RKO (cell line): ENCODE measurements at places on chromosomes 13 and 19.

GRCh38 chr19:39211731-39212374 lies 7.8 kb upstream of the SYCN start:
- DNase-seq, result peak; percentile 18

GRCh38 chr13:27474751-27475268 lies 24.4 kb upstream of the MTIF3 start:
- no peak for DNase-seq

DNA sequence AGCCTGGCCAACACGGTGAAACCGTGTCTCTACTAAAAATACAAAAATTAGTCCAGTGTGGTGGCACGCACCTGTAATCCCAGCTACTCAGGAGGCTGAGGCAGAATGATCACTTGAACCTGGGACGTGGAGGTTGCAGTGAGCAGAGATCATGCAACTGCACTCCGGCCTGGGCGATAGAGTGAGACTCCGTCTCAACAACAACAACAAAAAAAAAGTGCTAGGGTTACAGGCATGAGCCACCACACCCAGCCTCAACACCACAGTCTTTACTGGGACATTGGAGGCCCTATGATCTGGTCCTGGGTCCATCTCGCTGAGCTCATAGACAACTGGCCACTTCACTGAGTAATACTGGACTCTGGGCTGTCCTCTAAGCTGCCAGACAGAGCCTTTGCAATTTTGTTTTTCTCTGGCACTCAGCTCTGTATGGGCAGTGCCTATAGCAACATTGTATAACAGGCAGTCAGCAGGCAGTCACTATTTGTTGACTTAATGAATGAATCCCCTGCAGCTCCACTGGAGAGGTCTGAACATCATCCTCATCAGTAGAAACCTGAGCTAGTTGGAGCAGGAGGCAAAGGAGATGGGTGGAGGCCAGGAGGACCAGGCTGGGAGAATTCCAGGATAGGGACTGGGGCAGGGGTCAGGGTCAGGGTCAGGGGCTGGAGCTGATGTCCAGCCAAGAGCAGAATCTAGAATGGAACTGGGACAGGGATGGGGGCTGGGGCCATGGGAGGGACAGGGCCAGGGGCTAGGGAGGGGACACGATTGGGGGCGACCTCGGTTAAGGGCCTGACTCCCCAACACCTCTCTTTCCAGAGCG lies 8.1 kb downstream of the BLOC1S3 start:
- peak; percentile 37 for DNase-seq

GRCh38 chr13:103351035-103351828 lies 285.0 kb upstream of the SLC10A2 start:
- no peak for DNase-seq

GRCh38 chr19:18128044-18128443 lies 24.9 kb upstream of the PIK3R2 start:
- peak; percentile 58 for DNase-seq

DNA sequence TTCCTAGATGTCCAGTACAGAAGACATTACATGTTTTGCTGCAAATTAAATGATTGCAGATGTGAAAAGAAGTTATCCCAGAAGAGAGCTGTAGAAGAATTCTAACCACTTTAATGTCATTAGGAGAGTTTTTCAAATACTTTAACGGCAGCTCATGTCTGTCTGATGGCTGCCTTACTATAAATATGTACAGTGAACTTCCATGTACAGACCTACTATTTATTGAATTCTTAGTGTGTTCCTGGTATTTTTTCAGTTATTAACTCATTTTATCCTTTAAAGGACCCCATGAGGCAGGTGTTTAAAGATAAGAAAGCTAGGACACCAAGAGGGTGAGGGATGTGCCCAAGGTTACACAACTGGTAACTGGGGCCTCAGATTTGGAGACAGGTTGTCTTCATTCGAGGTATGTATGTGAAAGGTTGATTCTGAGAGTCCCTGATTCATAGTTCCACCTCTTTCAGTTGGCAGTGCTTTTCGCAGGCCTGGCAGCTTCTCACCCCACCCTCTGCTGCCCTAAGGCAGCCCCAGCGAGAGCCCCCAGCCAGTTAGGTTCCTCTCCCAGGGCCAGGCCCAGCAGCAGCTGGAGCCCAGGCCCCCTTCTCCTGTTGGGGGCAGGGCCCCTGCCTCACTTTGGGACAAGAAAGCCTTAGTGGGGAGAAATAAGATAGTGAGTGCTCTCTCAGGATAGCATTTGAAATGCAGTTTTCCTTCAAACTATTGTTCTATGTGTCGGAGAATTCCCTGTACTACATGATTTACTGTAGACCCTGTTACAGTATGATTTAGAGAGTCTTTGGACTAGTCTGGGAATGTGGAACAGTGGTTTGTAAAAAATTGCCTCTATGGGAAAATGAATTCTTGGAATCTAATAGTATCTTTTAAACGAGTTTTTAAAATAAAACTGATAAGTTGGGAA lies 67.7 kb upstream of the TEX29 start:
- no peak for DNase-seq

GRCh38 chr13:52933547-52934210 lies 85.2 kb upstream of the PCDH8 start:
- DNase-seq, result no peak

- DNase-seq, result no peak
These were observed 123.4 kb upstream of the ARGLU1 start for GRCh38 chr13:106691341-106691740.

DNA sequence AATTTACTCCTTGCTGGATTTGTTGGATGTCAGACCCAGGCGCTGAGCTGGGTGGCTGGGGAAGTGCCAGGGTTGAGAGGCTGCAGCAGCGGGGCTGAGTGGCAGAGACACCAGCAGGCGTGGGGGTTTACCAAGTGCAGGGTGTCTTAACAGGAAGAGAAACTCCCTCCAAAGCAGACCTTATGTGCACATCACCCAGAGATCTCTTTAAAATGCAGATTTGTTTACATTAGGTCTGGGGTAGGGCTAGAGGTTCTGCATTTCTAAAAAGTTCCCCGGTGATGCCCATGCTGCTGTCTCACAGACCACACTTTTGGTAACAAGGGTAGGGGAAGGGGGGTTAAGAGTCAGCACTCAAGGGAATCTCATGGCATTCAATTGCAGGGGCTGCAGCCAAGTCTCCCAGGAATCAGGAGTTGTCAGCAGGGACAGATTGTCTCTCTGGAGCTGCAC lies 80.7 kb upstream of the OLFM4 start:
- DNase-seq, result no peak

- no peak for DNase-seq
These were observed 1.9 kb upstream of the CRX start for GRCh38 chr19:47819858-47820257.

GRCh38 chr13:93270769-93271742 lies 44.4 kb downstream of the GPC6 start:
- DNase-seq, result no peak

DNA sequence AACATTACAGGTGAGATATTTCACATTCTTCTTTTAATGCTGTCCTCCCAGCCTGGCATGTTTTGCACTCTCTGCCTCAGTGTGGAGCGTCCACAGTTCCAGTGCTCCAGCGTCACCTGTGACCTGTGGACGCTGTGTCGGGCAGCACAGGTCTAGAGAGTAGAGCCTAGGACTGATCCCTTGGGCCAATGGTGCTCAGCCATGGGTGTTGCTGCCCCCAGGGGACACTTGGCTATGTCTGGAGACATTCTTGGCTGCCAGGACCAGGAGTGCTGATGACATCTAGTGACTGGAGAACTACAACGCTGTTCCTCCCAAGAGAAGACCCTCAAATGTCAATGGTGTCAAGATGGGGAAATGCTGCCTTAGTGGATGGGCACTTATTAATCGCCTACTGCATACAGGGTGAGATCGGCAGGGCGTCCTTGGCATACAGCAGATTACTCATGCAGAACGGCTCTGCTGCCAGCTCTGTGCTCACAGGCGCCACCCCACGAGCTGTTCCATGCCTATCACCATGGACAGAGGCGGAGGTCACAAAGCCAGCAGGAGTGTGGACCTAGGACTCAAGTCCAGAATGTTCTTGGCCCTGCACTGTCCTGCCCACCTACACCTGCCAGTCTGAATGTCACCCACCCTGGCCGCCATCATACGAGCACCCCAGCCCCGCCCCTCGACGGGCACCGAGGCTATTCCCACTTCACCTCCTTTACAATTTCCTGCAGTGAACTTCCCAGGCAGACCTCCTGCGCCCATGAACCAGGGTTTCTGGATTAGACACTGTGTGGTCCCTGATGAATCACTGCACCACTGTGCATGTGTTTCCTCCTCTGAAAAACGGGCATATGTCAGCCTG lies 13.9 kb upstream of the MADCAM1 start:
- no peak for DNase-seq

GRCh38 chr13:24899601-24900000 lies 135.6 kb downstream of the RNF17 start:
- no peak for DNase-seq

DNA sequence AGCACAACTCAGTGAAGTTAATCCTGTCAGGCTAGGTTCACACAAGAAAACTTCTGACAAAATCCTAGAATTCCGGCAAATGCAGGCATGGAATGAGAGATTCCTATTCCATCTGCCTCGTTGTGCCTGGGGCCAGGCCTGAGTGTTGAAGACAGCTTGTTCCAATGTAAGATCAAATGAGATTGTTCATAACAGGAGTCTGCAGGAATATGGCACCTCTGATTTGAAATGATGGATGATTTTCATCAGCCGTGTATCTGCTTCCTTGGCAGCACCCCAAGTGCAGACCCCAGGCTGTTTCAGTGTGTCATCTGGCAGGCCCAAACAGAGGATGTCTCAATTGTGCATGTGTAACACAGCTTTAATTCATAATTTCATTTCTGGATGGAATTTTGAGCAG lies 35.3 kb upstream of the SACS start:
- DNase-seq, result no peak

DNA sequence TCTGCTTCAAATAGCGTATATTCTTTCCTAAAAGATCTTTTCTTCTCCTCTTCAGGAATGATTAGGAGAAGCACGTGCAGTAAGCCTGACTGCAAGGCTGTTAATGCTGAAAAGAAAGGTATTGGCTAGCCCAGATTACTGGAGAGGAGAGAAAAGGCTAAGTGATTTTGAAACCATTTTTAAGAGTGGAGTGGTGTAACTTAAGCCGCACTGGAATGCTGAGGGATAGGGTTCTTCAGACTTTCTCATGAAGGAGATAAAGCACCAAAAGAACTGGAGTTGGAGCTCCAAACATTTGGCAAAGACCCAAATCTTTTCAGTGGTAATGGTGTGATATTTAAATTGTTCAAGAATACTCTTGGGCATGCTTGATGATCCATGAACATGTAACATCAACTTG lies 388.3 kb downstream of the COG6 start:
- DNase-seq, result no peak

GRCh38 chr13:25844559-25845434 lies 207.0 kb downstream of the SHISA2 start:
- DNase-seq, result no peak

- DNase-seq, result no peak
These were observed 560.9 kb upstream of the PCDH9 start for GRCh38 chr13:67791047-67791446.

- DNase-seq, result no peak
These were observed 11.7 kb upstream of the PROZ start for GRCh38 chr13:113146750-113147149.

- DNase-seq, result no peak
These were observed 94.3 kb downstream of the GPC6 start for GRCh38 chr13:93320942-93321341.

DNA sequence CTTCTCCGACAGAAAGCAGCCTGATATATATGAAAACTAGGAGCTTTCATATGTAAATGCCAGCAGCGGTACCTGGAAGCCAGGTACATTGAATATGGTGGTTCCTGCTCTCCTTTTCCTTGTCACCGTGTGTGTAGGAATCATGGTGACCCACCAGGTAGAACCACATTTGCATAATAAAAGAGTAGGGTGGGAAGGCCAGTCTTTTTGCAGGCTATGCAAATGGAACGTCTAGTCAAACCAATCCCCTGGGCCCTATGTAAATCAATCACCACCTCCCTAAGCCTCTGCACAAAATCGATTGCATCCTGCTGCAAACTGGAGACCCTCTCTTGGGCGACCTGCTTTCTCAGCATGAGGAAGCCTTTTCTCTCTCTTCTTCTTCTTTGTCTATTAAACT lies 22.2 kb upstream of the ZNF181 start:
- DNase-seq, result no peak

DNA sequence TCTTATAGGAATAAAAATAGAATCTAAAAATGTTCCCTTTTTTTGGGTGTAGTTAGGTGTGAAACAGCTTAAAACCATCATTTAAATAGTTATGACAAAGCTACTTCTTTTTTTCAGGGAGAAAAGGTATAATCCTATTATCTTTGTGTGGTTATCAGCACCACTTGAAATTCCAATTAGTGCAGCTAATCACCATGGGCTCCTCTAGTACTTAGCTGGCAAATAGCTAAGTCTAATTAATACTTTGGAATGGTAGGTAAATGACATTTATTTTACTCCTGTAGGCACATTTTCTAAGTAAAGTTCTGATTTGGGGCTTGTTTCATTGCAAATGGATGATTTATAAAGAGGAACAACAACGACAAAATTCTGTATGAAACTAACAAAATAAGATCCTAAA lies 132.6 kb downstream of the OLFM4 start:
- DNase-seq, result no peak

GRCh38 chr13:89361909-89362308 lies 1690.7 kb downstream of the SLITRK5 start:
- DNase-seq, result no peak

GRCh38 chr19:48617146-48617937 lies 1.6 kb downstream of the RPL18 start:
- no peak for DNase-seq

DNA sequence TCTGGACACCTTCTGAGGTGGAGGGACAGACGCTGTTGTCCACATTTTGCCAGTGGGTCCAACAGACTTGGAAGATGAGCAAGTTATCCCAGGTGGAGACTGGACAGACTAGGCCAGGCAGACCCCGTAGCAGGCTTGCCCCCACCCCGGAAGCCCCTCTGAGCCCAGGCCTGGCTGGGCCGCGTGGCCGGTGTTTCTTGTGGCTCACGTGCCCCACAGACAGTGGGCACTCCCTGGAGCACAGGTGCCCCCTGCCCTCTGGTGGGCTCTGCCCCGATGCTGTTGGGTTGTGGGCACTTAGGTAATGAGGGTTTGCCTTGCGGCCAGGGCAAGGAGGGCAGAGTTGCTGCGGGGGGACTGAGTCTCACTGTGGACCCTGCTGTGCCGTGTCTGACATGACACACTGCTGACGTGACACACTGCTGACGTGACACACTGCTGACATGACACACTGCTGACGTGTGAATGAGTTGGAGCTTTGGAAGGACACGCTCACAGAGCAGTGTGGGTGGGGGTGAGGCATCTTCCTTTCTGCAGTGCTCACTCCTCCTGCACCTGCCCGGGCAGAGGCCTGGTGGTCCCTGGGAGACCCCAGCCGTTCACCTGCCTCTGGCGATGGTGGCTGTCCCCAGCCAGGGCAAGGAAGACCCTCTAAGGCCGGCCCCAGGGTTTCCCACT lies 25.1 kb downstream of the DOT1L start:
- DNase-seq, result peak; percentile 89

GRCh38 chr13:39249982-39250381 lies 211.7 kb downstream of the NHLRC3 start:
- DNase-seq, result no peak

DNA sequence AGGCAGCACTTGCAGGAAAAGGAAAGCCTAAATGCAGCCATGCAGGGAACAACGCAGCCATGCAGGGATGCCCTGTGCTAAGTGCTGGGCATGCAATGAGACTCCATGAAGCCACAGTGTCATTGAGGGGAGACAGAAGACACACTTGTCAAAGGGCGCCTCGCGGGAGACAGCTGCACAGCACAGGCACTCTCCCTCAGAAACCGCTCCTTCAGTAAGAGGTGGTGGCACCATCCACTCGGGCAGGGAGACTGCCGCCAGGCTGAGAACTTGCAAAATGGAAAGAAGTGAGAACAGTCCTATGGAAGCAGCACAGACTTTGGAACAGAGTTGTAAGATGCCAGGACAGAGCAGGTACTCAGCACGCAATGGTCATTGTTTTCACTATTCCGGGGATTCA lies 51.1 kb downstream of the GGACT start:
- DNase-seq, result no peak
